Activated T-helper 2 cell treated with anti-CD3 and anti-CD28 coated beads, Interferon-gamma antibody, Interleukin-2, Interleukin-4, amounts not matched to agents 10 μg/mL and 5 μg/mL and 100 μg/mL, durations not matched to agents 14 hours and 24 hours and 36 hours (primary cell): ENCODE measurements at places on chromosomes 11 and 22.

- DNase-seq = peak; percentile 6
These were observed 30.1 kb upstream of the CSNK1E start for GRCh38 chr22:38347181-38347943.

GRCh38 chr11:57379732-57380131 lies 1.2 kb downstream of the PRG3 start:
- no peak for DNase-seq

DNA sequence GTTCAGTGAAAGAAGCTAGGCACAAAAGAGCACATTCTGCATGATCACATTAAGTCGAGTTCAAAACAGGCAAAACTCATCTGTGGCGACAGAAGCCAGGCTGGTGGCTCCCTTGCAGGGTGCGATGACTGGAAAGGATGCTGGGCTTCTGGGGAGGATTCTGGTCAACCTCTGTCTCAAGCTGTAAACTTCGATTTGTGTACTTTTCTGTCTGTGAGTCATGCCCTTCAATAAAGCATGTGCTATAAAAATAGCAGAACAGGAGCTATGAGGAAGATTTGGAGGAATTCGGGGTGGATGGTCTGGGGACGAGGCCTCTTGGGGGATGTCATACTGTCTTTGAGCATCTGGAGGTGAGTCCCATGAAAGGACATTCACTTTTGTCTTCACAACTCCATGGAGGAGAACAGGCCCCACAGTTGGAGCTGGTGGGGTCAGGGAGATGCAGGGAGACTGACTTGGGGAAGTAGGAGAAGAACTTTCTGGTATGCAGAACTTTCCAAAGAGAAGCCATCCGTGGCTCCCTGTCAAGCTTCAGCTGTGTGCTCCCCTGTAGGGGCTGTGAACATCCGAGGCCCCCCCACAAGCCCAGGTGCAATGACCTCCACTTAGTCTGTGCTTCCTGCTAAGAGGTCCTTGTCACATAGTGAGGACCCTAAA lies 77.8 kb upstream of the LINC01488 start:
- DNase-seq = no peak

DNA sequence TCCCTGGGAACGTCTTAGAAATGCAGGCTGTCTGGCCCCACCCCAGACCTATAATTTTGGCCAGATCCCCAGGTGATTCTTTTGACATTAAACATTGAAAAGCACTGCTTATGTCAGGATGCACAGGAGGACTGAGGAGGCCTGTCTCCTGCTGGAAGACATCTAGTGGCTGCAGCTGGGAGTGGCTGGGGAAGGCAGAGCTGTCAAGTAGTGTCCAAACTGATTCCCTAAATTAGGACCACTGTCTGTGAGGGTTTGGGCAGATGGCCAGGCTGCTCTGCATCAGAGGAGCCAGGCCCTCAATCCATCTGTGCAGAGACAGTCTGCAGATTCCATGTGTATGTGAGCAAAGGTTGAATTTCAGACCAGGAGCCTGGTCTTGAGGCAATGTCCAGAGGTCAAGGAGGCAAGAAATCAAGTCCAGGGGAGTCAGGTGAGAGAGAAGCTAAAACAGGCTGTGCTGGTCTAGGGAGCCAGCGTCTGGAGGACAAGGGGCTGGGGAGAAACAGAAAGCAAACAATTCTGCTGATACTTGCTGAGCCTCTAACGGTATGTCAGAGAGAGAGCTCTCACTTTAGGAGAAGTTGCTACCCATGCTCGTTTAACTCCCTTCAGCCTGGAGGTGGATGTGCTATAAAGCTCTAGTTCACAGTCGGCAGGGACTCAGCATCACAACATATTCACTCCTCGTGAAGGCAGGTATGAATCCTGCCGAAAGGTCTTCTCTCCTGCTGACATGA lies 15.3 kb upstream of the SYTL2 start:
- DNase-seq = no peak

- no peak for DNase-seq
These were observed 2.6 kb upstream of the ME3 start for GRCh38 chr11:86675017-86675416.

DNA sequence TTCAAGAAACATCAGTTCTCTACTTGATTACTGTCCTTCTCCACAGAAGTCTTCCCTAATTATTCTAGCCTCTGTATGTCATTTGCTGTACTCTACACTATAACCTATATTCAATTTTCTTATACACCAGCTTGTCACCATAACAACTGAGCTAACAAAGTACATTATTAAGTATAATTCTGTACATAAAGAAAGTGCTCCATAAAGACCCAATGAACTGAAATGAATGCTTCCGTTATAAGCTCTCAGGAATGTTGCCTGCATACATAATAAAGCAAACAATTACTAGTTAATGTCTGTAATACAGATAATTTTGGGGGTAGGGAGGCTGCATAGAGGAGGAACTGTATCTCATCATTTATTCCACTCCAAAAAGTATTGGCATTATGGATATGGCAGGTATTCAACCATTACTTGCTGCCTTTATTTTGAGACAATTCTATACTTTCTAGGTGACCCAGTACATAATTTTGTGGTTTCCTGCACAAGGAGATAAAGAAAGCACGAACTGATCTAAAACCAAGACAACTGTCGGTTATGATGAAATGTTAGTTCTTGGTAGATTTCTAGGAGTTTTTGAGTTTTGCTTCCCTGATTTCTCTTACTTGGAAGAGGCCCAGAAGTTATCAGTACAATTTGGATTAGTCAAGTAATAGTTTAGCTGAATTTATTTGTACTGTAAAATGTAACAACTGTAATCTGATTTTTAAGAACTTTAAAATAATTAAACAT lies 202.5 kb downstream of the SBF2 start:
- no peak for DNase-seq

- no peak for DNase-seq
These were observed 73.1 kb upstream of the KIRREL3 start for GRCh38 chr11:127073621-127074020.

- no peak for DNase-seq
These were observed 76.0 kb downstream of the ST3GAL4 start for GRCh38 chr11:126431401-126432064.

DNA sequence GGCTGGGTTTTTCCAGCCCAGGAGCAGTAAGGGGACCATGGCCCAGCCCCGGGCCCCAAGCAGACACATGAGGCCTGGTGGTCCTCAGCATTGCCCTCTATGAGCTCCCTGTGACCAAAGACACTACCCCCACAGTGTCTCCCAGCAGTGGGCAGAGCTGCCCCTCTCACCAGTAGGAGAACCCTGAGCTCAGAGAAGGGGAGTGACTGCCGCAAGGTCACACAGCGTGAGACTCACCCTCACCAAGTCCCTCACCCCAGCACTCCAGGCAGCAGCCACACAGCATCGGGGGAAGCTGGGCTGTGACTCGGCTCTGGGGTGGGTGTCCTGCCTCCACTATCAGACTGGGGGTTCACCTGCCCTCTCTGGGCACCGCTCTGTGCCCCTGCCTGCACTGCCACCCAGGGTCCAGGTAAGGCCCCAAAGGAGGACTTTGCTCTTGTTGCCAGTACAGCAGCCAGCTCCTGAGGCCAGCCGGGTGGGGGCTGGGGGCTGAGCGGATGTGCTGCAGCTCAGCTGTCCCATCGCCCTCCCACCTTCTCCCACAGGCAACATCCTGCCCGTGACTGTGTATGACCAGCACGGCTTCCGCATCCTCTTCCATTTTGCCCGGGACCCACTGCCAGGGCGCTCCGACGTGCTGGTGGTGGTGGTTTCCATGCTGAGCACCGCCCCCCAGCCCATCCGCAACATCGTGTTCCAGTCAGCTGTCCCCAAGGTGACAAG lies 7.9 kb upstream of the SH3BP1 start:
- no peak for DNase-seq

GRCh38 chr22:35991168-35991567 lies 37.5 kb downstream of the RBFOX2 start:
- no peak for DNase-seq

DNA sequence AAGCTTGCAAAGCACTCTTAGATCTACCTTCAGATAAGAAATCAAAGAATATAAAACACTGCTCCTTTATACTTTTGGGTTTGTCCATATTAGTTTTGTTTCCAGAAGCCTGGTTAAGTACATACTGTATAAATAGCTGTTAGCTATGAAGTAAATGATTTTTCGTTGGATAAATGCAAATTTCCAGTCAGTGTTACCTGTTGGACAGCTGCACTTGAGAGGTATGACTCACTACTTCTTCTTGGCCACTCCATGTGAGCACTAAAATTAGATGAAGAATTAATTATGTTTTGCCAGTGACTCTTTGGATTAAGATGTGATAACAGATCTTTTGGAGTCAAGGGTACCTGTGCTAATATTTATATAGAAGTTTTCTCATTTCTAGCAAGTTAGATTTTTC lies 9.5 kb upstream of the TSG101 start:
- no peak for DNase-seq

GRCh38 chr11:18075444-18075843 lies 29.4 kb upstream of the TPH1 start:
- DNase-seq = no peak

DNA sequence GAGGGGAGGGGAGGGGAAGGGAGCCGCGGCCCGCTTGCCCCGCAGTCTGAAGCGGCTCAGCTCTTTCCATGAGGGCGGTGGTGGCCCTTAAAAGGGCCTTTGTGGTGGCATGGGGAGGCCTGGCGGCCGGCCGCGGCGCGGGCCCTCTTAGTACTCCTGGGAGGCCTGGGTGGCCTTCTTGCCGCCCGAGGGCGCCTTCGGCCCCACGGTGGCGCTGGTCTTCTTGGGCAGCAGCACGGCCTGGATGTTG lies 6.9 kb downstream of the DPAGT1 start:
- no peak for DNase-seq

- no peak for DNase-seq
These were observed 17.6 kb downstream of the ATXN10 start for GRCh38 chr22:45689211-45689610.

GRCh38 chr11:67998150-67999045 lies 5.5 kb downstream of the UNC93B1 start:
- peak; percentile 17 for DNase-seq

DNA sequence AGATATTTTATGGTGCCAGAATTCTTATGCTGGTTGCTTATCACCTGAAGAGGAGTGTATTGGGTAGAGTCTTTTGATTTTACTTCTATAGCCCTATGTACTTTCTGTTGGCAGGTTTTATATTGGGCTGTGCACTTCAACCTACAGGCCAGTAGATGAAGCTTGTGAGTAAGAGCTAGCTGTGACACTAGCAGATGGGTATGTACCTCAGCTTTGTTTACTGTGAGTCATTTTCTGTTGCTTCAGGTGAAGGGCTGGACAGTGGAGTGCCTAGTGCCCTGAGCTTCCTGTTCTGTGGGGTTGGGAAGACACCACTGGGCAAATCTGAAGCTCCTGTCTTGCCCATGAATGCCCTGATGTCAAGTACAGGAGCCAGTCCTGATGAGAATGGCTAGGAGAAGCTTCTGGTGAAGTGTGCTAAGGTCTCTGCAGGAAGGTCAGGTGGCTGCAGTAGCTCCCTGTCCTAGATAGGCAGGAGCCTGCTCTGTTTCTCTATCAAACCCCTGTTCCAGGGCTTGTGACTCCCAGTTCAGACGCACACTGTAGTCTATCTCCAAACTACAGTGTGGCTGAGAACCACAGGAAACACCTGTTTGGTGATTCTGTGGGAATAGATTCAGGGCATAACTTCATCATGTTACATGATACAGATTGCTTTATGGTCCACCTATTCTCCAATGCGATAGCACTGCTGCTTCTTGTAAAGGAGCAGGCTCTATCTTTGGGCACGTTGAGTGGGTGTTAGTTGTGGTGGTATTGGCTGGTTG lies 755.7 kb downstream of the KCNA4 start:
- DNase-seq = no peak

DNA sequence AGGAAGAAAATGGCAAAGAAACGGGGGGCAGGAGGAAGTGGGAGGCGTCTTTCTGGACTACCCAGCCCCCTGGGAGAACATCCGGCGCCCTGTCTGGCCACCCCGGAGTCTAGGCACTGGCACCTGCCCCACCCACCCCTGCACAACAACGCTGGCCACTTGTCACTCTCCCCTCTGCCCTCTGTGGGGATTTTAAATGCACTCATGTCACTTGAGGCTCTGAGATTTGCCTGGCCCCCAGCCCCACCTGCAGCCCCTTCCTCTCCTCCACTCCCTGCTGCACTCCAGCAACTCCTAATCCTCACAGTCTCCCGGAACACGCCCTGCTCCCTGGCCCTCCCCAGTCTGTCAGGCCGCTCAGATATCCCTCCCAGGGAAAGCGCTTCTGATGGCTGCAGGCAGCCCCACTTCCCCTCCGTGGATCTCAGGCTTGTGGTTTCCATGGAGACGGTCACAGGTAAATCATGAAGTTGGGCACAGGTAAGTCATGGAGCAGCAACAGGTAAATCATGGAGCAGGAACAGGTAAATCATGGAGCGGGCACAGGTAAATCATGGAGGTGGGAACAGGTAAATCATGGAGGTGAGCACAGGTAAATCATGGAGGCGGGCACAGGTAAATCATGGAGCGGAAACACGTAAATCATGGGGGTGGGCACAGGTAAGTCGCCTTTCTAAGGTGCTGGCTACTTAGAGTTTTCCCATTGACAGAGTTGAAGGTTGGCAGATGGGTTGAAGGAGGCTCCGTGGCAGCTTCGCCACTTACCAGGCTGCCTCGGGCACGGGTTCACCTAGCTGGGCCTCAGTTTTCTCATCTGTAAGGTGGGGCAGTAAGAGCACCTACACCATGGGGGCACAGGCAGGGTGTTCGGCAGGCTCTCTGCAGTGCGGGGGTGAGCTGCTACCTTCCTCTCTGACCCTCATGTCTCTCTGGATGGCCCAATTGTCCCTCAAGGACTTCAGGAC lies 79.0 kb upstream of the SHISAL1 start:
- DNase-seq = no peak

GRCh38 chr11:134569195-134569594 lies 157.2 kb upstream of the B3GAT1 start:
- no peak for DNase-seq

GRCh38 chr22:17110791-17111550 lies 10.2 kb downstream of the TMEM121B start:
- DNase-seq = no peak
